ENCODE measurements at places on chromosomes 3 and 15.

DNA sequence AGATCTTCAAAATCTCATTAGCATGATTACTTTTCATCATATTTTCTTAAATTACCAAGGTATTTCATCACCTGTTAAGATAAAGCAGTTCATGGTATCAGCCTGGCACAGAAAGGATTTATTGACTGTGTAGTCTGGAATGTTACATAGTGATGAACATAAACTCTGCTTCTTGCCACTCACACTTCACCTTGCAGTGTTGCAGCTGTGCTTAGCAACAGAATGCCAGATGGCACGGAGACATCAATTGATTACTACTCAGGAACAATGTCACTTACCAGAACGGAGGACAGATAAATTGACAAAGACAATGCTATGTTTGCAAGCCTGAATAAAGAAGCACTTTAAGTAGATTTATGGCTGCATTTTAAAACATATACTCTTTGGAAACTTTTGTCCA is 15.0 kb upstream of the BCHE start:
- DNase-seq, result no peak

GRCh38 chr3:25573386-25574171 is 91.1 kb downstream of the TOP2B start:
- DNase-seq, result no peak

GRCh38 chr3:11037241-11037873 is 44.8 kb downstream of the SLC6A1 start:
- no peak for DNase-seq

GRCh38 chr3:118973050-118973449 is 61.6 kb downstream of the IGSF11 start:
- no peak for DNase-seq

- no peak for DNase-seq
Observed at GRCh38 chr3:114725966-114726365, 421.1 kb downstream of the ZBTB20 start.
